Thyroid gland (tissue), 4 donors: ENCODE measurements at places on chromosomes 3 and 15.

DNA sequence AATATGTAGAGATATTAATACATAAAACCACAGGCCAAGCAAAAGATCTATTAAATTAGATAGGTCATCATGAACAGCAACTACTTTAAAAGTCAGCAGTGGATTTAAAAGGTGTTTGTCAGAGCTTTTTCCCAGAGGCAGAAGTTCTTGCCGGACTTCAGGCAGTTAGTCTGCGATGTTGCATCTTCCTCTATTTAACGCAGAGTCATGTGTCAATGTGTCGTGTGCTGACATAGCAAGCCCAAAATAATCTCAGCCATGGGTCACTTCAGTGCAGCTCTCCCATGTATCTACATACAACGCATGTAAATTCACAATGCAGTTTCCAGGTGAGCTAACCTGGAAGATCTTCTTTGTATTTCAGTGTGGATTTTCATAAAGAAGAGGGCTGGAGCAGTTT lies 8.0 kb upstream of the TMEM212 start:
- no peak for DNase-seq

GRCh38 chr3:11570251-11570650 lies 73.5 kb downstream of the VGLL4 start:
- no peak for DNase-seq

DNA sequence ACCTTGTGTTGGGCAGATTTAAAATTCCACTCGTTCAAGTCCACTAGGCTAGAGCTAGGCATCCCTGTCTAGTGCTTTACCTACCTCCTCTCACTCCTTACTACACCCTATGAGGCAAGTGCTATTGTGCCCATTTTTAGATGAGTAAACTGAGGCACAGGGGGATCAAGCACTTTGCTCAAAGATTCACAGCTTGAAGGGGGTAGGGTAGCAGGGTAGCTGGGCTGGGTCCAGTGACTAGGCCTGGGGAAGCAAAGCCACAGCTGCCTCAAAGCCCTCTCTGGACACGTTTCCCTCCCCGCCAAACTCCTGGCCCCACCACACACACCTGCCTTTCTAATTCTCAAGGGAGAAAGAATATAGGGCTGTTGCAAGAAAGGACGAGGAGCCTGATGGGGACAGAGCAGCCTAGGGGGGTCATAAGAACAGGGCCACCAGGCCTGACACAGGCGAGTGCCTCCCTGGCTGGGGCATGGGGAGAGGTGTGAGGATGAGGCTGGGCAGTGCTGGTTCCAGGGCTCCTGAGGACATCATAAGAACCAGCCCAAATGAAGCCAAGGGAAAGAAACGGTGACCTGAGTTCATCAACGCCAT lies 34.8 kb upstream of the SFMBT1 start:
- DNase-seq = no peak

DNA sequence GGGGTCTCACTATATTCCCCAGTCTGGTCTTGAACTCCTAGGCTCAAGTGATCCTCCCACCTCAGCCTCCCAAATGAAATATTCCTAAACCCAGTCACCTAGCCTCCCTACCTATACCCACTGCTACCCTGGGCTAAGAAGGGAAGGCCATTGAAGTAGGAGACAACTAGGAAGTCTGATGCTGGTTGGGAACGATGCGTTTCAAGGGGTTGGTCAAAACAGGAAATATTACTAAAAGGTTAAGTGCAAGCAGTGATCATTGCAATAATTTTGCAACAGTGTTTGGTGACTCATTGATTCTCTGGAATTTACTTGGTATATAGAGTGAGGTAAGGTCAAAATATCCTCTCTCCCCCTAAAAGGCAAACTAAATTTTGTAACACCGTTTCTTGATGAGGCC lies 4.6 kb upstream of the UQCRC1 start:
- no peak for DNase-seq

DNA sequence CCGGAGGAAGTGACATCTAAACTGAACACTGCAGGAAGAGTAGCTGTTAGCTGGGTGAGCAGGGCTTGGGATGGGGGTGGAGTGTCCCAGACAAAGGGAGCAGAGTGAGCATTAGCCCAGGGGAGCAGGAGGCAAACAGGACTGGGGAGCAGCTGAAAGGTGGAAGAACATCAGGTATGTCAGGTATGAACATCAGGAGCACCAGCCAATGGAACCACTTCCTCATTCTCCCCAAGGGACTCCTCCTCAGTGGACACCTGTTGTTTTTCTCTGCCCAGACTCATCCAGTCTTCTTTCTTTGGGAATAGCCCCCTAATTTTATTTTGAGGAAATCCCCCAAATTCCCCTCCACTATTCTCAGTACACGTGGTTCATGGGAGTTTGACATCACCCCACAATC lies 107.7 kb upstream of the RAD18 start:
- DNase-seq = no peak

DNA sequence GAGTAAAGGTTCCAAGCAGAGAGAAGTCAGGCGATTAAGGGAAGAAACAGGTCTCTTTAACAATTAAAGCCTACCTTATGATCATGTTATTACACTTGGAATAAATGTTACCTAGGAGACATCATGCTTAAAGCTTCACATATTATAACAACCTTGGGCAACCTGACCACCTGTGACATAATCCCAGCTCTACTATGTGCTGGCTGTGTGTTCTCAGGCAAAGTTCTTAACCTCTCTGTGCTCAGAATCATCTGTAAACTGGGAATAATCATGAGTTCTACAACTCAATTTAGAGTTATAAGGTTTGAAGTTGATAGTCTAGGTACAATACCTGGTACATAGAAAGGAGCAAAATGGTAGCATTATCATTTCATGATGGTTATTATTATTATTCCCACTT lies 159.3 kb downstream of the MAGI1 start:
- DNase-seq = no peak

GRCh38 chr3:146491303-146491702 lies 21.9 kb upstream of the PLSCR2 start:
- no peak for DNase-seq

DNA sequence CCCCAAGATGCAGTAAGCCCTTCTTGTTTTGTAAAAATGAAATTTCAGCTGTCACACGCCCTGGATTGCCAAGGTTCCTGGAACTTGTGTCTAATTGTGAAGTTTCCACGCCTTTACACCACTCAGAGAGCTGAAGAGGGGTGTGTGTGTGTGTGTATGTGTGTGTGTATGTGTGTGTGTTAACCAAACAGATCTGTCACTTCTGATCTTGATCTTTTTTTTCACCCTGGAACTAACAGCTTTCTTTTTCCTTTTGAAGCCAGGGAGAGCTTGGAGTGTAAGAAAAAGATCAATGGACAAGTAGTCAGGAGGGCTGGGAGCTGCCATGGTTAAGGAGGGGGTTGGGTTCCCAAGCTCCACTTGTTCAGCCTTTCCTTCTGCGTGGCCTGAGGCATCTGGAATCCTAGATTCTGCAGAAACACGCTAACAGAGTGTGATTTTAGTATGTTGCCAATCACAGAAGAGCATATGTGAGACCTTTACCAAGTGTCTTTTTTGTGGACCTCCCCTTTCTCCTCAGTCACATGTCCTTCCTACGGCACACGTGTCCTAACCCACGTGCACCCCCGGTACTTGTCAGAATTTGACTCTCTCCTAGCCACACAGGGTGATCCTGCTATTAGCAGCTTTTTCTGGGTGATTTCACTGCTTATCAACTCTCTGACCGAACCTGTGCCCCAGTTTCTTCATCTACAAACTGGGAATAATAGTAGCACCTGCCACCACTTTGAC lies 11.5 kb downstream of the TIMP4 start:
- DNase-seq = no peak
